ENCODE measurements at places on chromosomes 12 and 14.

DNA sequence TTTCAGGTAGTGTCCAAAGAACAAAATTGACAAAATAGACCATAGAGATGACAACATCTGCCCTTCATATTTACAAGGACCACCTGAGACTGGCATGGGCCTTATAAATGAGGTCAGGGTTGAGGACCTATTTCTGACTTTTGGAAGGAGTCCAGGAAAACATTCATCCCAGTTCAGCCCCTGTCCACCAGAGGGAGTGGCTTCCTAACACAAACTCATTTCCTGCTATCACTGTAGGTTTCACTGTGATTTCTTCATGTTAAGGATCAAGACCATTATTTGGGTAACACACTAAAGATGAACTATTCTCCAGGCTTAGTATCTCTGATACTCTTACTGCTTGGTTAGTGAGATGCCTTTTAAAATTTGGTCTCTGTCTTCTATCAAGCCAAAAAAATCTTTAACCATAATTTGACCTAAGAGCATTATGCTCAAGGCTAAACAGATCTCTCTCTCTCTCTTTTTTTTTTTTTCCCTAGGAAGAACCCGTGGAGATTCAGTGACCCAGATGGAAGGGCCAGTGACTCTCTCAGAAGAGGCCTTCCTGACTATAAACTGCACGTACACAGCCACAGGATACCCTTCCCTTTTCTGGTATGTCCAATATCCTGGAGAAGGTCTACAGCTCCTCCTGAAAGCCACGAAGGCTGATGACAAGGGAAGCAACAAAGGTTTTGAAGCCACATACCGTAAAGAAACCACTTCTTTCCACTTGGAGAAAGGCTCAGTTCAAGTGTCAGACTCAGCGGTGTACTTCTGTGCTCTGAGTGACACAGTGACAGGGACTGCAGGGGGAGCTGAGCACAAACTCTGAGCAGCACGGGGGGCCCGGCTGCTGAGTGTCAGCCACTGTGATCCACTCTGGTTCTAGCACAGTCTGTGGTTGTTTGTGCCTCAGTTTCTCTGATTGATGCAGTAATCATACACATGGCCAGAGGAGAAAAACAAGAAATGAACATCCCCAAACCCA is 267.6 kb upstream of the OR4E1 start:
- DNase-seq, result no peak

DNA sequence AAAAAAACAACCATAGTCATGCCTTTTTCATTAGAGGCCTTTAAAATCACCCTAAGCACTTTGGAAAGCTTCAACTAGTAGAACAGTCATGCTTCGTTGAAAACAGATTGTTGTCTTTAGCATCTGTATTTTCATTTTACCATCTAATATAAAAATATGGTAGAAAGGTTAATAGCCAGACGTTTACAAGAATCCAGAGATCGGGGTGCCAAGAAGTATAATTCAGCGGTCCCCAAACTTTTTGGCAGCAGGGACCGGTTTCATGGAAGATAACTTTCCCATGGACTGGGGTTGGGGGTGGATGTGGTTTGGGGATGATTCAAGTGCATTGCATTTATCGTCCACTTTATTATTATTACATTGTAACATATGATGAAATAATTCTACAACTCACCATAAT is 138.4 kb downstream of the GLT1D1 start:
- DNase-seq, result no peak

GRCh38 chr12:130595566-130595965 is 120.5 kb downstream of the RIMBP2 start:
- no peak for DNase-seq

GRCh38 chr12:68131867-68132414 is 27.6 kb downstream of the IFNG start:
- no peak for DNase-seq

DNA sequence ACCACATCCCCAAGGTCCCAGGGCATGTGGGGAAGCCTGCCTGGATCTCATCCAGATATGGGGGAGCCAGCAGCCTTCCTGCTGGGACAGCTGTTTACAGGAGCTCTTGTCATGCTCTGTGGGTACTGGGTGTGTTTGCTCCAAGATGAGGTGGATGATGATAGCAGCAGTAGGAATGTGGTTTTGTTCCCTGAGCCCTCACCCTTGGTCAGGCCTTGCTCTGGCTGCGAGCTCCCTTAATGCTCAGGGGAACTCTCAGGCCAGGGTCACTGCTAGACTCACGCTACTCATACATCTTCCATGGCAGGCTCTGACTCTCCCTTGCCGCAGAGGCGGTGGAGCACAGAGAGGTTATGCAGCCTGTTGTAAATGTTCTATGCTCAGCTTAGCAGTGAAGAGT is 990.3 kb downstream of the AACS start:
- no peak for DNase-seq

DNA sequence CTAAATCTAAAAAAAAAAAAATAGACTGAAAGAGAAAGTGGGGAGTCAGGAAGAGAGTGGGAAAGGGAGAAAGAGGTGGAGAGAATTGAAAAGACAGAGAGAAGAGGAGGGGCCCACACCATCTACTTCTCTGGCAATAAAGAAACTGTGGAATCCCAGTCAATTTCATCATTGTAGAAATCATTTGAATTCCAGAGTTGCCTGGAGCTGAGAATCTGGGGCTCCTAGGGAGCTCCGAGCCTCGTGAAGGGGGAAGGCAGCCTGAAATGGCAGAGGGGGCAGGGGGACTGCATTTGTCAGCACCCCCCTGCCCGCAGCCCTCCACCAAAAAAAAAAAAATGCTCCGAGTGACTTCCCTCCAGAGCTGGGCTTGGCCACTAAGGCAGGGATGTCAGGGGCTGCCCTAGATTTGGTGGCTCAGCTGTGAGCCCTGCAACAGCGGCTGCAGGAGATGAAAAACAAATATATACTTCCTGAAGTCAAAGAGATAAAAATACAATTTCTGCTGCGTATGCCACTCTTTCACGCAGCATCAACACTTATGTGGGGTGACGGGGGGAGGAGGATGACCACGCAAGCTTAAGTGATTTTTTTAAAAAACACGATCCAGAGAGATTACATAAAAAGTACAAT is 80.5 kb downstream of the BCL11B start:
- no peak for DNase-seq
